ENCODE measurements at places on chromosomes 11 and 22.

DNA sequence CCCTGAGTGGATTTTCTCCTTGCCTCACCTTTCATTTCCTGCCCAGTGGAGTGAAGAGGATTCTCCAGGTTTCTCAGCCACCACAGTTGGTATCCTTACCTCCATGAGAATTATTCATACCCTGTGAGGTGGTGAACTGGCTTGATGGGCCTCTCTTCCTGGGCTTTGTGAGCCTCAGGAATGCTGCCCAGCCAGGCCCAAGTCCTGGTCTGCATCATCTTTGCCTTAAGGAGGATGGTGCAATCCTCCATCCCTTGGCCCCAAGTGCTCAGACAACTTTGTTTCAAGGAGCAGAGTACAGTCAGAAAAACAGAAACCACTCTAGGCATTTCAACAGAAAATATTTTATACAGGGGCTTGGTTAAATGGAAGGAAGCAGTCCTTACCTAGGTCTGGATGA is 114.2 kb upstream of the CADM1 start:
- no peak for DNase-seq

DNA sequence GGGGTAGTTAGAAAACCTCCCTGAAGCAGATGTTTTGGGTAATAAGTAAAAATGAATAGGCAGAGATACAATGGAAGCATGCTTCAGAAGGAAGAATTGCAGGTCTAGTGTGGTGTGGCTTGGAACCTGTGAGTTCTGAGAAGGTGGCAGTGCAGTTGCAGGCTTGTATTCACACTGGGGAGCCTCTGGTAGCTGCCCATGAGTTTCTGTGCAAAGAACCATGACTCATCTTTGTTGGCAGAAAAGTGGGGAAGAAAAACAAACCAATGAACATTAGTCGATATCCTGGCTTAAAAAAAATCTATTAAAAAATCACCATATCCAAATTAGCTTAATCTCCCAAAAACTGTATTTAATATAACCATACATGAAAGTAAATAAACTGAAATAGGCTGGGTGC is 232.6 kb downstream of the FAT3 start:
- DNase-seq: no peak

DNA sequence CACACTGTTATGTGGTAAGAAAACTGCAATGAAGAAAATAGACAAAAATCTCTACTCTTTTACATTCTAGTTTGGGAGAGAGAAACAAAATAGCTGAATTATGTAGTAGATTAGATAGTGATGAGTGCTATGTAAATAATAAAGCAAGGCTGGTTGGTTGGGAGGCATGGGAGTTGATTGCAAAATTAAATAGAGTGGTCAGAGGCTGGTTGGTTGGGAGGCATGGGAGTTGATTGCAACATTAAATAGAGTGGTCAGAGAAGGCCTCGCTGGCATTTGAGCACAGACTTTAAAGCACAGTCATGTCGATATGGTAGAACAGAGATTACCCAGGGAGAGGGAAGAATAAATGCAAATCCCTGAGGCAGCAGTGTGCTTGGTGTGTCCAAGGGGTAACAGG is 22.4 kb downstream of the SIK2 start:
- DNase-seq: no peak

- DNase-seq: no peak
These were observed 1.1 kb downstream of the PLAAT5 start for GRCh38 chr11:63489879-63490278.

GRCh38 chr11:93319224-93319839 is 11.2 kb upstream of the DEUP1 start:
- no peak for DNase-seq

DNA sequence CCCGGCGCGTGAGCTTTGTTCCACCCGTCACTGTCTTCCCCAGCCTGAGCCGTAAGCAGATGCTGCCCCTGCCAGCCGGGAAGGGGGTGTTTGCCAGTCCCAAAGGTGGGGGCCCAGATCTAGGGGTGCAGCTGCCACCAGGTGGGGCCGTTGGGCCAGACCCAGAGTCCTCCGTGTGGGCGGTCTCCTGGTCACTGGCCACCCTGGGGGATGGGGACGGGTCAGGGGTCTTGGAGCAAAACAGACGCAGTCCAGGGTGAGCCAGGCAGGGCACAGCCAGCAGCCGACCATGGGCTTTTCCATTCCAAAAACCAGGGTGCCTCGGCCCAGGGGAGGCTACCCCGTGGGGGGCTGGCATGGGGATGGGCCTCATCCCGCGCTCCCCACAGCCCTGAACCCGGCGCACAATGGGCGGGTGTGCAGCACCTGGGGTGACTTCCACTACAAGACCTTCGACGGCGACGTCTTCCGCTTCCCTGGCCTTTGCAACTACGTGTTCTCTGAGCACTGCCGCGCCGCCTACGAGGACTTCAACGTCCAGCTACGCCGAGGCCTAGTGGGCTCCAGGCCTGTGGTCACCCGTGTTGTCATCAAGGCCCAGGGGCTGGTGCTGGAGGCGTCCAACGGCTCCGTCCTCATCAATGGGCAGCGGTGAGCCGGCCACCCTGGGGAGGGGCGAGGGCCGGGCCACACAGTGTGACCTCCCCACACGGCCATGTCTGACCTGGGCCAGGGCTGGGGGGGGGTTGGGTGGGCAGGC is 3.5 kb downstream of the MUC5B start:
- no peak for DNase-seq

DNA sequence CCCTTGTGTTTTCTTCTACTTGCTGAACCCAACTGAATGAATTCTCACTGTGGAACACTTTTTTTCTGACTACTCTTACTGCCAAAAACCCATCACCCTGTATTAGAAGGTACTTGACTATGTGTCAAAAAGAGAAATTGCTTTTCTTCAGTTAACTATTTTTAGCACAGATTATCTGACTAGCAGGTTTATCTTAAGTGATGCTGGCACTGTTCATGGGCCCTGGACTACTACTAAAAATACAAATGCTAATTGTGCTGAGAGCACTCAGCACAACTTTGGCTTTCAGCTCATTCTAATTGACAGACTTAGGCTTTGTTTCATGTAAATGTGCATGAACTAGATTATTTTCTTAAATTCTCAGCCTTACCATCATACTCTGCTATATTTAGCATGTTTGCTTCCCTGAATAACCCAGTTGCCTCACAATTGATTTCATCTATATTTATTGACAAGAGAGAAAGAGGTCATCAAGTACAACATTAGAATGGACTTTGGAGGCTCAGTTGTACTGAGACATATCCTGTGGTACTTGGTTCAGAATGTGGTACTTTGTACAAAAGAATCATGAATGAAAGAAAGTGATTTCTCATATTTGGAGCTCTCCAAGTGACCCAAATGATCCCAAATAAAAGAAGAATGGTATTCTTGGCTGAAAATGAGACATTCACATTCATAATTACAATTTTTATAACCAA is 478.3 kb downstream of the KCNA4 start:
- DNase-seq: no peak

DNA sequence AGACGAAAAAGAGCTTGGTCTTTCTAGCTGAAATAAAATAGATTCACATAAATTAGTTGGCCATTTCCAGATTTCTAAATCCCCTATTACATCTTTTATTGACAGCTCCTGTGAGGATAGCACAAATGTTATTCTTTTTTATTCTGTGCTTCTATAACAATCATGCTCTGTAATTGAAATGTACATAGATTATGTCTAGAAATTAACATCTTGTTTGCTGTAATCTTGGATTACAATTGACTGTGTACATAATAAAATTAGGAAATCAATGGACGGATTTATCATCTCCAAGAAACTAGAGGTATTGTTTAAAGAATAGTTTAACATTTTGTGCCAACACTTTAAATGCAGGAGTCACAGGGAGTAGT is 31.2 kb downstream of the IMMP1L start:
- DNase-seq: no peak

DNA sequence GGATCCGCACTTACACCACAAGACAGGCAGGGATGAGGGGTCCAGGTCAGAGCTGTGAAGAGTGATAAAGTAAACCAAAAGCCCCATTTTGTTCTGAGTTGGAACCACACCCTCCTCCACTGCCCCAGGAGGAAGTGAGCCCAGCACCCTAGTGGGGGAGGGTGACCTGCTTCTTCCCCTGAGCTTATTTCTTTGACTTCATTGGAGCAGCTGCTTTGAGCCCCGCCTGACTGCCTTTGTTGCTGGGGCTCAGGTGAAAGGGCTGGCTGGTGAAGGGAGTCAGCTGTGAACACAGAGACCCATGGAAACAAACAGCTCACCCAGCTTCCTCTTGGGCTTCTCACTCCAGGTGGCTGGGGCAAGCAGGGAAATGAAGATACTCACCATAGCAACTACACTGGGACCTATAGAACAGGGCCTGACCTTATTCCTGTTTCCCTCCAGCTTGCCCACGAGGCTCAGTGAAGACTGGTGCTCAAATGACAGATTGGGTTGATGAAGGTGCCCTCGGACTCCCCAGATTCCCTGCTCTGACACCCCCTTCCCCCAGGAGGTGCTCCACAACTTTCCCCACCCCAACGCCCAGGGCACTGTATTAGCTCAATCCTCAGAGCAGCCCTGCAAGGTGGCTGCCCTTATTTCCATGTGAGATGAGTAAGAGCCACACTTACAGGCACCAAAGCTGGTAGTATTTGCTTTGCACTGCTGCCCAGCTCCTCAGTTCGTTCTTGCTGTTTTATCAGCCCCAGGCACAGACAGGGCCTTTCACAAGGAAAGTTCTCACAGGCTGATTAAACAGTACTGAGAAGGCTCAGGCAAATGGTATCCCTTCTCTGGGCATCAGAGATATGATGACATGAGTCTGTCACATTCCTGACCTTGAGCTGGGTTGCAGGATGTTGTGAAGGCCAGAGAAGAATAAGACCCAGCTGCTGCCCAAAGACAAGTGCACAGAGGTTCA is 2.4 kb downstream of the UCP2 start:
- DNase-seq: no peak

GRCh38 chr11:99422581-99423427 is 402.1 kb downstream of the CNTN5 start:
- DNase-seq: no peak

GRCh38 chr22:45007391-45008185 is 2.2 kb downstream of the PHF21B start:
- no peak for DNase-seq

DNA sequence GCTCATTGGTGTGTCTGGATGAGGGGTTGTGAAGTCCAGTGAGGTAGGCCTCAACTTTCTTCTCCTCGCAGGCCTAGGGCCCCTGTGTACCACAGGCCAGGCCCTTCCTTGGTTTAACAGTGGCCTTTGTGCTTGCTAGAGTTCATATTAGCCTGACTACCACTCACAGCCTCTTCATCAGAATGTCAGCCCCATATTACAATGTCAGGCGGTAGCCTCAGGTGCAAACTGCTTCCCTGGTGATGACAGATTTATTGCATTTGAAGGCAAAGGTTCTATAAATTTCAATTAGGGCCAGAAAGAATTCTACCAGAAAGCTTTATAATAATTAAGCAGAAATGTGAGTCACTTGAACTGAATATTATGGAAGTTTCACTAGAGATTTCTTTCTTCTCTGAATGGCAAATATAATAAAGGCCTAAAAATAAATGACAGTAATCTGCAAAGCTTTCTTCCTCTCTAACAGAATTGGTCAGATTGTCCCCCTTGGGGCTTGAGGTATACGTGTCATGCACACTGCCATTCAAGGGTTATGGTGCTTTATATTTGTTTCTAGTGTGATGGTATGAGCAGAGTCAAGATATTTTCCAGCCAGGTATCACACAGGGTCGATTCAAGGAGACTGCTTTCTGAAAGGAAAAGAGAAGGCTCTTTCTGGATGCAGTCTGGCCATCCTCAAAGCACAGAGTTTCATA is 210.3 kb downstream of the CWF19L2 start:
- no peak for DNase-seq

GRCh38 chr11:76663912-76664440 is 6.6 kb downstream of the LRRC32 start:
- DNase-seq: no peak

All from H54 (cell line).